ENCODE measurements at places on chromosomes 6 and 20.

GRCh38 chr20:5268449-5268848, 48.3 kb downstream of the PROKR2 start:
- no peaks in the 10 kb centered on the region for H3K36me3 ChIP-seq
- no peak overlapping the region for H3K4me3 ChIP-seq
- no peaks in the 10 kb centered on the region for H3K27me3 ChIP-seq
- H3K27ac ChIP-seq: no peak overlapping the region
- H3K4me1 ChIP-seq: no peaks in the 10 kb centered on the region

DNA sequence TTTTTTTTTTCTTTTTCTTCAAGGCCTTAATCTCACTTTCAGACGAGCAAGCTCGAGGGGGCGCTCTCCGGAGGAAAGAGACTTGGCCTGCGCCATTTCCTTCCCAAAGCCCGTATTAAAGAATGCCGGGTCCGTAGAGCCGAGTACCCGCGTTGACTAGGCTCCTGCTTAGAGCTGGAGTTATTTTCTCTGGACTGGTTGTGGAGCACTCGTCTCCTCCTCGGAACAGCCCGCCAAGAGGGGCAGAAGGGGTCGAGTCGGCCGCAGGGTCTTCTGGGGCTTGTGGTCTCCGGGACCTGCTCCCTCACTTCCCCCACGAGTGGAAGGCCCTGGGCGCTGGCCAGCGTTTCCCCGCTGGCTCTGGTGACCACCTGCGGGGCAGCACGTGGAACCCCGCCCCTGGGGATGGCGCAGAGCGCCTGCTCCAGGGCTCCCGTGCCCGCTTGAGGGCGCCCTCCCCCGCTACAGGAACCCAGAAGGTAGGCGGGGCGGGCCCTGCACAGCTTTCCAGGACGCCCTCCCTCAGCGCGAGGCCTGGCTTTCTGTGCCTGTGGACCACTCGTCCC, 2.7 kb upstream of the MEI4 start:
- no peak overlapping the region for H3K4me3 ChIP-seq
- H3K27ac ChIP-seq: no peak overlapping the region
- H3K36me3 ChIP-seq: no peaks in the 10 kb centered on the region

GRCh38 chr20:44576297-44576696, 6.1 kb upstream of the PKIG start:
- no peaks in the 10 kb centered on the region for H3K36me3 ChIP-seq
- H3K27me3 ChIP-seq: no peaks in the 10 kb centered on the region
- DNase-seq: no peak
- H3K4me1 ChIP-seq: peaks cover 99% of the 10 kb centered on the region
- H3K27ac ChIP-seq: peak overlapping the region; percentile 92

- no peak overlapping the region for H3K27ac ChIP-seq
- no peak overlapping the region for H3K4me3 ChIP-seq
- no peaks in the 10 kb centered on the region for H3K27me3 ChIP-seq
- no peak for DNase-seq
- H3K4me1 ChIP-seq: peaks cover 11% of the 10 kb centered on the region
- no peaks in the 10 kb centered on the region for H3K36me3 ChIP-seq
Measured at GRCh38 chr6:169886631-169887227, 135.3 kb downstream of the ERMARD start.

DNA sequence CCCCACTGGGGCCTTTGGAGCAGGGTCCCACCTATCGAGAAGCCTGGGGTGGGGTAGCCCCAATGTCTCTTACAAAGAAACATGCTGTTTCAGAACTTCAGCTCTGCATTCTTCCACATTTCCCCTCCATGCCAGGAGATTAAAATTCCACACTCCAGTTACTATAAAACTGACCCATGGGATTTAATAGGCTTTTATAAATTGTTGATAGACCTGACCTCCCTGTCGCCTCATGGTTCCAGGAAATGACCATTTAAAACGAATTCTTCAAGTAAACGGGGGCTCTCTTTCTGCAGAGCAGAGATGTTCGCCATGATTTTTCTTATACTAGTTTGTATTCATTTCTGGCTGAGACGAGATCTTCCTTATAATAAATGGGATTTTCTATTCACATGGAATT, 19.3 kb downstream of the RIN2 start:
- no peak overlapping the region for H3K4me3 ChIP-seq
- H3K36me3 ChIP-seq: no peaks in the 10 kb centered on the region
- DNase-seq: no peak
- H3K4me1 ChIP-seq: peaks cover 8% of the 10 kb centered on the region

- no peak overlapping the region for H3K27ac ChIP-seq
- H3K36me3 ChIP-seq: no peaks in the 10 kb centered on the region
- H3K4me3 ChIP-seq: no peak overlapping the region
- DNase-seq: no peak
Measured at GRCh38 chr6:41164551-41165120, 1.7 kb upstream of the TREM2 start.

DNA sequence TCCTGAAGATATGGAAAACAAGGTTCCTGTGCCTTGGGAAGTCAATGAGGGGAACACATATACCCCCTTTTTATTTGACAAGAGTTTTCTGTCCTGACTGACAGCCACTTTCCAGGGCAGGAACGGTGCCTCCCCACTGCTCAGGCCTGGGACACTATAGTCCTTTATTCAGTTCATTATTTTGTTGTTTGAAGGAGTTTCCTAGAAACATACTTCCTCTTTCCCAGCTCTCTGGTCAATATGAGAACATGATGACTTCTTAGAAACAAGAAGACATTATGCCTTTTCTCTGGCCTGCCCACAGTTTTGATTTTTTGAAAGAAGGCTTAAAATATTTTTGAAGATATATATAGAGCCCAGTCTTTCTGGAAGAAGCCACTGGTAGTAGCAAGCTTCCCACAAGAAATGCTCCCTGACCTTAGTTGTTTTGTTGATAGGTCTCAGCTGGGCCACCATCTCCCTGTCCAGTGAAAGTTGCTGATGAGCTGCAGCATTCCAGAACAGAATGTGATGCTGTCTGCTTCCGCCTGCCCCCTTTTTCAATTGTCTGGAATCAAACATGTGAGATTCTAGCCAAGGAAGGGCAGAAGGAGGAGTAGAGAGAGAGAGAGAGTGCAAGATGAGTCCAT, 350.0 kb upstream of the PRND start:
- no peak overlapping the region for H3K4me3 ChIP-seq
- H3K36me3 ChIP-seq: no peaks in the 10 kb centered on the region
- no peak for DNase-seq
- peaks cover 5% of the 10 kb centered on the region for H3K4me1 ChIP-seq
- no peaks in the 10 kb centered on the region for H3K27me3 ChIP-seq
